ENCODE measurements at places on chromosomes 6 and 20. TPM values are rescaled to one million over a fixed set of nuclear protein-coding genes. Genes with fewer than 3 reads are reported as not detected.

The RIN2 gene
- 11.8 TPM for polyA plus RNA-seq

The RSPH3 gene
- 6.1 TPM for polyA plus RNA-seq

The TCF21 gene
- polyA plus RNA-seq, result 1.9 TPM

The SLC17A2 gene
- polyA plus RNA-seq, result not detected

The FOXA2 gene
- polyA plus RNA-seq, result not detected

The OR2J3 gene
- not detected for polyA plus RNA-seq

The PI16 gene
- polyA plus RNA-seq, result 2.7 TPM

Data from esophagus (tissue), 2 donors.